ENCODE measurements at places on chromosomes 6 and 20.

DNA sequence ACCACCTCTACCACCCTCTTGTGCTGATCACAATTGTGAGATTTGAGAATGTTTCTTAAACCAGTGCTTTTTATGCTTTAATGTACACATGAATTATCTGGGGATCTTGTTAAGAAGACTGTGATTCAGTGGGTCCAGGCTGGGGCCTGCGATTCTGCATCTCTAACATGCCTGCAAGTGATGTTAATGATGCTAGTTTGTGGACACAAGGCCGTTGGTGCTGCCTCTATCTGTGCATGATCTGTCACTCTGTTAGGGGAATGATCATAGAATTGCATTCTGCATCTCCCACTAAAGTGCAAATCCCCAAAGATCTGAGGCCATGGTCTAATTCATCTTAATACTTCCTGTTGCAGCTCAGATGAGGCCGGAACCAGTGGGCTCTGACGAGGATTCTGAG lies 746.5 kb downstream of the PTPRT start:
- DNase-seq, result no peak

DNA sequence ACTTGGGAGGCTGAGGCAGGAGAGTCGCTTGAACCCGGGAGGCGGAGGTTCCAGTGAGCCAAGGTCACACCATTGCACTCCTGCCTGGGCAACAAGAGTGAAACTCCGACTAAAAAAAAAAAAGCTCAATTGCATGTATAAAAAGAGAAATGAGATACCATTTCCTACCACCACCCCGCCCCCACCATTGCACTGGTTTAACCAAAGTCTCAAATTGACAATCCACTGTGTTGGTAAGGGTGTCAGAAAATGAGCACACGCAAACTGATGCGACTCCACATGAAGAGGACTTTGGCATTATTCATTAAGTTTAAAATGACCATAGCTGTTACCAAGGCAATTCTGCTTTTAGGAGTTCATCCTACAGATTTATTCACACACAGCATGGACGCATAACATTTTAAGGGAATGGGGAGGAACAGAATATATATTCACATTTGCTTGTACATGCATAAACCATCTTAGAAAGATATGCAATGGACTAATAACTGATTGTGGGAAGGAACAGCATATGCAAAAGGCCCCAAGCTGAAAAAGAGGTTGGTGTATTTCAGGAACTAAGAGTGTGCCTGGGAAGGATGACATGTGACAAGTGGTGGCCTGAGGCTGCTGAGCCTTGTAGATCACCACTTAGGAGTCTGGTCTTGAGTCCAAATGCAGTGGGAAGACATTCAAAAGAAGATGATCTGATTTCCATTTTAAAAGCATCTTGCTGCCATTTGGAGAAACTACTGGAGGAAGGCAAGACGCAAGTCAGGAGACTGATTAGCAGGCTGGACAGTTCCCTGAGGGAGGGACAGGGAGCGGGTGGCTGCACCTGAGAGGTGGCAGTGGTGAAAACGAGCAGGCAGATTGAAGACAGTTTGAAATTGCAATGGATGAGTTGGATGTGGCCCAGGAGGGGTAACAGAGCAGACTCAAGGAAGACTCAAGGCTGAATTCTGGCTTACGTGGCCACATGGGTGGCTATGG lies 37.2 kb upstream of the PTPN1 start:
- DNase-seq, result peak; percentile 28

DNA sequence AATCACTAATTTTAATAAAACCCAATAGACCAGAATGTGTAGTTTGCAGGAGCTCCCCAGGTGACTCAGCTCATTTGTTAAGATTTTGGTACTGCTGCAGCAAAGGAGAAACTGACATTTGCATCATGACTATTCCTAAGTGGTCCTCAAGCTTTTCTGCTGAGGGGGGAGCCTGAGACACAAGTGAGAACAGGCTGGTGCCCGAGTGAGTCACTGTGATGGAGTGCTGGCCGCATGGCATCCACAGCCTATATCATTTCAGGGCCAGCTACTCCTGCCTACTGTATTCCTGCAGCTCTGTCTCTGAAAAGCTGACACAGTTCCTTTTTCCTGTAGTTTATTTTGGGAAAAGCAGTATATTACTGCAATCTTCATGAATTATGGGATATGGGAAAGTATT lies 113.7 kb upstream of the ENPP5 start:
- DNase-seq, result no peak

GRCh38 chr6:106135911-106136571 lies 49.9 kb downstream of the PRDM1 start:
- DNase-seq, result no peak

DNA sequence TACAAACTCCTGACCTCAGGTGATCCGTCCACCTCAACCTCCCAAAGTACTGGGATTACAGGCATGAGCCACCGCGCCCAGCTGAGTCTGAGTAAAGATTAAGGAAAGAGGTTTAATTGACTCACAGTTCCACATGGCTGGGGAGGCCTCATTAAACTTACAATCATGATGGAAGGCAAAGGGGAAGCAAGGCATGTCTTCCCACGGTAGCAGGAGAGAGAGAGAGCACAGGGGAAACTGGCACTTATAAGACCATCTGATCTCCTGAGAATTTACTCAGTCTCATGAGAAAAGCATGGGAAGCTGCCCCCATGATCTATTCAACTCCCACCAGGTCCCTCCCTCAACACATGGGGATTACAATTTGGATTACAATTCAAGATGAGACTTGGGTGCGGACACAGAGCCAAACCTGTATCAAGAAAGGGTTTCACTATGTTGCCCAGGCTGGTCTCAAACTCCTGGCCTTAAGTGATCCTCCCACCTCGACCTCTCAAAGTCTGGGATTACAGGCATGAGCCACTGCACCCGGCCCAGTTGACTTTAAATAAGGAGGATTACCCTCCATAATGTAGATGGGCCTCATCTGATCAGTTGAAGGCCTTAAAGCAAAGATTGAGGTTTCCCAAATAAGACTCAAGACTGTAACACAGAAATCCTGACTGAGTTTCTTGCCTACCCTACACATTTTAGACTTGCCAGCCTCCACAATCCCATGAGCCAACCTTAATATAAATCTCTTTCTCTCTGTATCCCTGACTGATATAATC lies 13.1 kb upstream of the PEX7 start:
- no peak for DNase-seq

DNA sequence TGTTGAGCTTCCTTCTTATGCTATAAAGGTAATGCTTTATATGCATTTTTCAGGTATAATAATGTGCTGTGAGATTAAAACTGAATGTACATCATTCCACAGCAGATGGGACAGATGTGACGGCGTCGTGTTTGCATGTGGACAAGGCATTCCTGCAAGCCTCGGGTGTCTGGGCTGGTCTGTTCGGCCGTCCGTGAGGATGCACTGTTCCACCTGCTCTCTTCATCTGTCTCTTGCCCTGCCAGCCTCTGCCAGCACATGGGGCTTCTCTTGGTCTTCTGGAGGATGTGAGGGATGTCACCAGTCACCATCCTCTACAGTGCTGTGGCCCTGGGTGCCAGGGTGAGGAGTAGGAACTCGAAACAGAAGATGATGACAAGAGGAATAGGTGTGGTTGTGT lies 223.2 kb downstream of the ERMARD start:
- DNase-seq, result no peak

DNA sequence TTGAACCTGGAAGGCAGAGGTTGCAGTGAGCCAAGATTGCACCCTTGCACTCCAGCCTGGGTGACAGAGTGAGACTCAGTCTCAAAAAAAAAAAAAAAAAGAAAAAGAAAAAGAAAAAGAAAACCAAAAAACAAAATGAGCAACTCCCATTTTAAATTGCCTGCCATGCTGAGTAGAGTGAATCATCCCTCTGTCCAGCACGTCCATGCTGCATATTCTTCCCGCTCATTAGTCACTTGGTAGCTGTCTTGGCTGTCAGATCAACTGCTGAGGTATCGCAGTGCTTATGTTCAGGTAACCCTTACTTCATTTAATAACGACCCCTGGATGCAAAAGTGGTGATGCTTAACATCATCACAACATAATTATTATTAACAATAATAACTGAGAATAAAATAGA lies 72.6 kb upstream of the RNF24 start:
- no peak for DNase-seq

- no peak for DNase-seq
Observed at GRCh38 chr6:158831571-158831970, 12.4 kb upstream of the EZR start.

GRCh38 chr20:46994341-46994740 lies 99.7 kb downstream of the EYA2 start:
- peak; percentile 82 for DNase-seq

DNA sequence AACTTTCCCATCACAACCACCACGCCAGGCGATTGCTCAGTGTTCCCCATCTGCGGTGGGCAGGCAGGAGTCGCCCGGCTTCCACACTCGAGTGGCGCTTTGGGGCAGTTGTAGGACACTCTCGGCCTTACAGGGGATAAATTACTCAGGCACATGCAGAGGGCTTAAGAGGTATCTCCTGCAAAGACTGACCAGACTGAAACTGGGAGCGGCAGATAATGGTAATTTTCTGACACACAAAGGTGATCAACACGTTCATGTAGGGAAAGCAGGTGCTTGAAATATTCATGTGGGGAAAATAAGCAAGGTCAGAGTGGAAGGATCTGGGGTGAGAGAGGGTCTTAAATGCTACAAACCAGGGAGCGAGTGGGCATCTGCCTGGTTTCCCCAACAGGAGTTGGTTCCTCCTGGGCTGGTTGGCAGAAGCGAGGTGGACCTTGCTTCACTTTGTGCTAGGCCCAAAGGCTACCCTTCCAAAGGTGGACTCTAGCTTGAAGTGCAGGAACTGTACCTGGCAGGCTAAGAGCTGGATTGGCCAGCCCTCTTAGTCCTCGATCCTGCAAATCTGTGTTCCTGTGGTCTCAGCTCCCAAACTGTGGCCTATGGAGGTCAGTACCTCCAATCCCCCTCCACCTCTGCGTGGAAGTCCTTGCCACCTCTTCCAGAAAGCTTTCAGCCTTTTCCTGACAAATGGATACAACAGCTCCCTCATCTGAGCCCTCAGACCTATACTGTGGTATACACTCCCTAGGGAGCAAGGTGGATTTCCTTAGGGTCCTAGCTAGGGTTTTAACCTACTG lies 16.7 kb downstream of the PLAGL2 start:
- DNase-seq, result peak; percentile 28

- no peak for DNase-seq
Observed at GRCh38 chr6:47307362-47308197, 2.1 kb downstream of the TNFRSF21 start.

GRCh38 chr6:4319981-4320683 lies 184.8 kb upstream of the ECI2 start:
- no peak for DNase-seq

- no peak for DNase-seq
Observed at GRCh38 chr6:86017236-86017635, 374.6 kb upstream of the SYNCRIP start.

DNA sequence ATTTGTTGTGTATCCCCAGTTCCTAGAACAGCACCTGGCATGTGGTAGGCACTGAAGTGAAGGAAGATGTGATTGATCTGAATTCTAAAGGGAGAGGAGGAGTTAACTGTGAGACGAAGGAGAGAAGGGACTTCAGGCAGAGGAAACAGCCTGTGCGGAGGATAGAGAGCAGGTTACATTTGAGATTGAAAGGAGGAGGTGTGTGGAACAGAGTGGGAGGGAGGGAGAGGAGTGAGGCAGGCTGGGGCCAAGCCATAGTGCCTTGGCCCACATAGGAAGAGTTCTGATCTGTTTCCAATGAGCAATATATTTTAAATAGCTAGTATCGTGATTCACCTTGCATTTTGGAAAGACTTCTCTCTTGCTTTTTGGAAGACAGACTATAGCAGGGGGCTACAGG lies 13.9 kb upstream of the MROH8 start:
- no peak for DNase-seq
